Adrenal gland (tissue), 19 donors: ENCODE measurements at places on chromosomes 13 and 19. TPM values are rescaled to one million over a fixed set of nuclear protein-coding genes. Genes with fewer than 3 reads are reported as not detected.

KLK15 gene
- total RNA-seq, result 1.6 TPM

- H3K4me3 ChIP-seq, result no peak overlapping the region
- H3K27ac ChIP-seq, result no peak overlapping the region
- no peak for DNase-seq
- no peaks in the 10 kb centered on the region for H3K36me3 ChIP-seq
- peaks cover 5% of the 10 kb centered on the region for H3K4me1 ChIP-seq
These were observed 5.0 kb upstream of the YJU2 start for GRCh38 chr19:4241824-4242430.

SLC10A2 gene
- not detected for total RNA-seq

GRCh38 chr13:48906200-48906599, 69.5 kb upstream of the FNDC3A start:
- peaks cover 8% of the 10 kb centered on the region for H3K4me1 ChIP-seq
- H3K27me3 ChIP-seq, result no peaks in the 10 kb centered on the region
- no peaks in the 10 kb centered on the region for H3K36me3 ChIP-seq
- H3K27ac ChIP-seq, result no peak overlapping the region
- no peak overlapping the region for H3K4me3 ChIP-seq

DNA sequence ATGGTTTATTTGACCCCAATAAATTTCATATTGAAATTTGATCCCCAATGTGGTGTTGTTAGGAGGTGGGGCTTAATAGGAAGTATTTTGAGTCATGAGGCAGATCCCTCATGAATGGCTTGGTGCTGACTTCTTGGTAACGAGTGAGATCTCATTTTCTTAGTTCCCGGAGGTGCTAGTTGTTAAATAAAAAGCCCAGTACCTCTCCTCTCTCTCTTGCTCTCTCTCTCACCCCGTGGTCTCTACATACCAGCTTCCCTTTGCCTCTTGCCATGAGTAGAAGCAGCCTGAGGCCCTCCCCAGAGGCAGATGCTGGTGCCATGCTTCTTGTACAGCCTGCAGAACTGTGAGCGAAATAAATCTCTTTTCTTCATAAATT, 39.4 kb upstream of the KATNAL1 start:
- H3K4me1 ChIP-seq, result peaks cover 10% of the 10 kb centered on the region
- no peaks in the 10 kb centered on the region for H3K27me3 ChIP-seq
- no peak overlapping the region for H3K27ac ChIP-seq
- no peak for DNase-seq
- no peak overlapping the region for H3K4me3 ChIP-seq
- H3K36me3 ChIP-seq, result no peaks in the 10 kb centered on the region

- H3K27ac ChIP-seq, result no peak overlapping the region
- H3K4me3 ChIP-seq, result no peak overlapping the region
- H3K36me3 ChIP-seq, result no peaks in the 10 kb centered on the region
- no peaks in the 10 kb centered on the region for H3K4me1 ChIP-seq
These were observed 750.6 kb downstream of the DIAPH3 start for GRCh38 chr13:59413126-59413525.

GRCh38 chr19:543910-544608, at the start of gene GZMM:
Gene GZMM, plus strand, starts transcription at chr19:544053. Its CDS starts 19 bp downstream, at chr19:544072.
- H3K4me1 ChIP-seq, result no peaks in the 10 kb centered on the region
- H3K36me3 ChIP-seq, result no peaks in the 10 kb centered on the region
- H3K4me3 ChIP-seq, result no peak within 1 kb of the TSS
- no peak for DNase-seq
- no peak within 1 kb of the TSS for H3K27ac ChIP-seq
- H3K27me3 ChIP-seq, result no peaks in the 10 kb centered on the region

PTH2 gene
- not detected for total RNA-seq

CEACAM1 gene
- 23.3 TPM for total RNA-seq

DNA sequence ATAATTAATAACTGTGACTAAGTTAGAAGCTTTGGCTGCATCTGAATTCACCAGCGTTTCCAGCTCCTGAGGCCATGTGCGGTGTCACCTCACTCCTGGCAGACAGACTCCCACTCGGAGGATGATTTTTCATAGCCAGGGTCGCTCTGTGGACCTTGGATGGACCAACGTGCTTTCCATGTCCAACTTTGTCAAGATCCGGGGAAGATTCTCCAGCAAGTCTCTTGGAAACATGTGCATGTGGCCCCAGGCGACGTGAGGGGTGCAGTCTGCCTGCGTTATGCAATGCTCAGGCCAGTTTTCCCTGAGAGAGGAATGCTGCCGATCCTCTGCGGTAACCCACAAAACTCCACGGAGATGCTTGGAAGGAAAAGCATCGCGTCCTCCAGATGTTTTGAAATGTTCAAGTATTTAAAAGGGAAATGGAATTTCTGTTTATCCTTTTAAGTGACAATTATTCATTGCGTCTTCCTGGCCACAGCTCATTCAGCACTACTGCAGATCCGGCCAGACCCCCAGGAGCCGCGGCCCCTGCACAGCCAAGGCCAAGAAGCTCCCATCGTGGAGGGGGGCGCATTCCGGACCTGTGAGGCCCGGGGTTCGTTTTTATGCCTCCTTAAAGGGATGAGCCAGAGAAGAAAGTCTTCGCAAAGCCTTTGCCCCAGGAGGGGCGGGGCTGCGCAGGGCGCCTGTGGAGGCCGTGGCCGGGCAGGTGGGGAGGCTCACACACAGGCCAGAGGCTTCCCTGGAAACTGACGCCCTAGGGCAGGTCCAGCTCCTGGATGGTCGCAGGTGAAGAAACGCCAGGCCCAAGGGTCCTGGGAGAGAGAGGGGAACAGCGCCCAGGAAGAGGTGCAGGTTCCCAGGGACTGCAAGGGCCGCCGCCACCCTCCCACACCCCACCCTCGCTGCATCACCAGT, 46.0 kb downstream of the C13orf46 start:
- DNase-seq, result peak; percentile 11
- H3K4me3 ChIP-seq, result no peak overlapping the region
- peaks cover 4% of the 10 kb centered on the region for H3K4me1 ChIP-seq
- no peak overlapping the region for H3K27ac ChIP-seq

DNA sequence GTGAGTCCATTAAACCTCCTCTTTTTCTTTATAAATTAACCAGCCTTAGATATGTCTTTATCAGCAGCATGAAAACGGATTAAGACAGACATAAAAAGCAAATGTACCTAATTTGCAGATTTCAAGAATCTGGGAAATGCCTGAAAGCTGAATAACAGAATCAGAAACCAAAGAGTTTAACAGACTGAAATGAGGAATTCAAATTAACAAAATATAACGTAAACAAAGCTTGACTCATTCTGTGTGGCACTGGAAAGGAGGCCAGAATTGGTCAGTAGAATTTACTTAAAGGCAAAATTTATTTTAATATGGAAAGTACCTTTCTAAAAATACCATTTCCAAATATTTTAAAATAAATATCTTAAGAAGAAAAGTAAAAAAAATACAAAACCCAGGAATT, 540.6 kb upstream of the HTR2A start:
- no peaks in the 10 kb centered on the region for H3K27me3 ChIP-seq
- no peak overlapping the region for H3K27ac ChIP-seq
- H3K36me3 ChIP-seq, result no peaks in the 10 kb centered on the region
- no peaks in the 10 kb centered on the region for H3K4me1 ChIP-seq
- no peak for DNase-seq

GRCh38 chr13:95235974-95236373, 65.3 kb downstream of the ABCC4 start:
- H3K27me3 ChIP-seq, result no peaks in the 10 kb centered on the region
- H3K27ac ChIP-seq, result no peak overlapping the region
- no peaks in the 10 kb centered on the region for H3K4me1 ChIP-seq

NAPSA gene
- total RNA-seq, result 0.67 TPM
